Activated CD4-positive, alpha-beta memory T cell treated with anti-CD3 and anti-CD28 coated beads, Interleukin-2, amount 10 ng/mL, durations not matched to agents 7 days and 5 days (primary cell): ENCODE measurements at places on chromosomes 5 and 9. TPM values are rescaled to one million over a fixed set of nuclear protein-coding genes. Genes with fewer than 3 reads are reported as not detected.

The SHOC1 gene
- total RNA-seq = not detected

GRCh38 chr5:38258319-38259061 lies at the start of gene EGFLAM:
Gene EGFLAM, plus strand, starts transcription at chr5:38258559. Its CDS starts 196 bp downstream, at chr5:38258755.
- H3K27me3 ChIP-seq = peaks cover 57% of the 10 kb centered on the region
- no peak within 1 kb of the TSS for H3K4me3 ChIP-seq
- no peak for DNase-seq
- no peaks in the 10 kb centered on the region for H3K36me3 ChIP-seq

The PCDHA9 gene
- not detected for total RNA-seq

DNA sequence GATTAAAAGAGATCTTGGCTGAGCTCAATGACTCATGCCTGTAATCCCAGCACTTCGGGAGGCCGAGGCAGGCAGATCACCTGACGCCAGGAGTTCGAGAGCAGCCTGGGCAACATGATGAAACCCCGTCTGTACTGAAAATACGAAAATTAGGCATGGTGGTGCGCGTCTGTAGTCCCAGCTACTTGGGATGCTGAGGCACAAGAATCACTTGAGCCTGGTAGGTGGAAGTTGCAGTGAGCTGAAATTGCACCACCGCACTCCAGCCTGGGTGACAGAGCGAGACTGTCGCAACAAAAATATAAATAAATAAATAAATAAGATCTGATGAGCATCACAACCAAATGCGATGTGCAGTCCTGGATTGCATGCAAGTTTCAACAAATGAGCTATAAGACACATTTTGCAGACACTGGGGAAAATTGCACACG lies 8.7 kb upstream of the ENG start:
- DNase-seq = no peak
- H3K36me3 ChIP-seq = peaks cover 14% of the 10 kb centered on the region
- no peaks in the 10 kb centered on the region for H3K27me3 ChIP-seq
- peaks cover 41% of the 10 kb centered on the region for H3K4me1 ChIP-seq
- H3K4me3 ChIP-seq = no peak overlapping the region
- H3K27ac ChIP-seq = peak overlapping the region; percentile 85

GRCh38 chr5:94240993-94241651 lies 377.3 kb downstream of the KIAA0825 start:
- no peaks in the 10 kb centered on the region for H3K36me3 ChIP-seq
- no peaks in the 10 kb centered on the region for H3K4me1 ChIP-seq
- DNase-seq = no peak
- H3K27me3 ChIP-seq = no peaks in the 10 kb centered on the region
- no peak overlapping the region for H3K4me3 ChIP-seq
- no peak overlapping the region for H3K27ac ChIP-seq

DNA sequence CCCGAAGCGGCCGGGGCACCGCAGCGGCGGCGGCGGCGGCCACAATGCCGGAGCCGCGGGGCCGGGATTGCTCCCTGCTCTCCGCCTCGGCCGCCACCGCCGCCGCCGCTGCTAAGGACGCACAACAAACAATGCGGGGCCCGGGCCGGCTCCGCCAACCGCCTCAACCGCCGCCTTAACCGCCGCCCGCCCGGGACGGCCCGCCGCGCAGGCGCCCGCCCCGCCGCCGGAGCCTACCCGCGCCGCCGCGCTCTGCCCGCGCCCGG lies 254 bp downstream of the STRBP start:
- H3K27me3 ChIP-seq = peaks cover 4% of the 10 kb centered on the region
- peaks cover 19% of the 10 kb centered on the region for H3K4me1 ChIP-seq
- H3K36me3 ChIP-seq = no peaks in the 10 kb centered on the region
- no peak overlapping the region for H3K27ac ChIP-seq
- H3K4me3 ChIP-seq = peak overlapping the region; percentile 71

The RNF183 gene
- total RNA-seq = 0.40 TPM
